Stimulated activated CD8-positive, alpha-beta memory T cell treated with anti-CD3 and anti-CD28 coated beads, Interleukin-7, amount 100 ng/mL, for 1 hour (primary cell): ENCODE measurements at places on chromosomes 1 and 21.

DNA sequence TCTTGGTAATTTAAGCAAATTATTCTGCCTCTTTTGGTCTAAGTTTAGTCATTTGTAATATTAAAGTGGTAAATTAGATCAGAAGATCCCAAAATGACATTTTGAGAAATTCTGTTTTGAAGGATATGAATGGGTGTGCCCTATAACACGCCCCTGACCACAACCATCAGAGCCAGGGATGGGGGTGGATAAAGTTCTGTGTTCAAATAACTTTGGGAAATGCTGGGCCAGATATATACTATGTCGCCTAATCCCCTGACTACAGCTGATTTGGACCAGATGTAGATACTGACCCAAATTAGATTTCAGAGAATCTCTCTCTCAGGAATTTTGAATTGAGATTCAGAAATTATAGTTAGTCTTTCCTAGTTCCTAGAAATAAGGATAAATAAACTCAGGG is 21.2 kb upstream of the EDEM3 start:
- DNase-seq = no peak

DNA sequence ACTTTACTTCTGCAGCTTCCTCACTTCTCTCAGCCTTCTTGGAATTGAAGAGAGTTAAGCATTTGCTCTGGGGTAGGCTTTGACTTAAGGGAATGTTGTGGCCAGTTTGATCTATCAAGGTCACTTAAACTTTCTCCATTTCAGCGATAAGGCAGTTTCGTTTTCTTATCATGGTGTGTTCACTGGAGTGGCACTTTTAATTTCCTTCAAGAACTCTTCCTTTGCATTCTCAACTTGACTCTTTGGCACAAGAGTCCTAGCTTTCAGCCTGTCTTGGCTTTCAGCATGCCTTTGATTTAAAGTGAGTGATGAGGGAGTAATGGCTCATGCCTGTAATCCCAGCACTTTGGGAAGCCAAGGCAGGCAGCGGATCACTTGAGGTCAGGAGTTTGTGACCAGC is 38.7 kb downstream of the HS2ST1 start:
- DNase-seq = no peak

- DNase-seq = no peak
These were observed 15.1 kb upstream of the DR1 start for GRCh38 chr1:93330617-93331016.

DNA sequence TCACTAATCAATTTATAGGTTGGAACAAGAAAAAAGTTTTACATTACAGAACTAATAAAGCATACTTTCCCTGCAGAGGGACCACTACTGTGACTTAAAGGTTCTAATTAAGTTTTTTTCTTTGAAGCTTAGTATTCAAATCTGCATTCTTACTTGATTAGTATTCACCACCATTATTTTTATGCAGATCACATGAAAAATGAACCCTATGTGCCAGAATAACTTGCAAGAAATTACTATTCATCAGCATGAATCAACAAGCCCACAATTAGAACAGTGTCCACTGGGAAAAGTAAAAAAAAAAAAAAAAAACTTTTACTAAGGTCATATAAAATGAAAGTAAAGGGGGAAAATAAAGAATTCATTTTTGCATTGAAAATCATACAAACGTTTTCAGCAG is 90.8 kb downstream of the SMYD3 start:
- DNase-seq = no peak

DNA sequence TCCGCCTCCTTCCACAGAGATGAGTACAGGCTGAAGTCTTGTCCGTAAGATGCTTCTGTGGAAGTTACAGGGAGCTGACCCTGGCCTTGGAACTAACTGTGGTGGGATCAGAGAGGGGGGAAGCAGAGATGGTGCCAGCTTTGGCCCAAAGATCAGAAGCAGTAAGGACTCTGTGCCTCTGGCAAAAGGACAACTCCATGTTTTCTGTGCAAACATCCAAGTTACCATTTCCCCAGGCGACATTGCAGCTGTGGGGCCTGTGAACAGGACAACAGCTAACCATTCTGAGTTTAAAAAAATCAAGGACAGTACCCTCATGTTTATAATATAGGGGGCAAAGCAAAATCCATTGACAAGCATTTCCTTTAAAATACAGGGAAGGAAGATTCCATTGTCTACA is 38.4 kb downstream of the TEX35 start:
- no peak for DNase-seq

DNA sequence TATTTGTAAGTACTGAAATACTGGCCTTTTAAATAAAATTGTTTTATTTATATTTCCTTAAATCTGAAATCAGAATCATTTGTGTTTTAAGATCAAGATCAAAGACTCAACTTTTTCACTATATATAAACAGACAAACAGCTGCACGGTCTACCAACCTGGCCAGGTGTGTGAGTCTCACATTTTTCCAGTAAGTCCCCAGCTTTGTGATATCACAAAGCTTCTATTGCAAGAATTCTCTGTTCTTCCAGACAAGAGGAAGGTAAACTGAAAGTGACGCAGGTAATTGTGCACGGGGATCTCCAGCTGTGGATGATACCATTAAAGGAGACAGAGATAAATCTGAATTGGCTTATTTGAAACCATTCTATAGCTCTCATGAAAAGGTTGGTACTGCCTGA is 41.2 kb upstream of the CYP2J2 start:
- DNase-seq = no peak

DNA sequence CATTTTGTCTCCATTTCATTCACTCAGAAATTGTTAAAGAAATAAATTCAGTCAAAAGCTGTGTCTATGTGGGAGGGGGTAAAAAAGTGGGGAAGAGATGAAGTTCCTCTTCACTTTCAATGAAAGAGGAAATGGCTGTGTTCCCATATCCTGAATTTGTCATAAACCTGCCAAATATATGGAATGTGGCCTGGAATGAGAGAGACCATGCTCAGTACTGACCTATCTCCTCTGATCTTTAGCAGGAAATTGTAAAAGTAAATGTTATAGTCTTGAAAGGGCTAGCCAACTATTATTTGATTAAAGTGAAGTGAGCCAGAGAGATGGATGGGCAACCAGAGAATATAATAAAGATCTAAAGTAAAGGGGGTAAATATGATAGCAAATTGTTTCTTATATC is 130.3 kb upstream of the C21orf91 start:
- DNase-seq = no peak

DNA sequence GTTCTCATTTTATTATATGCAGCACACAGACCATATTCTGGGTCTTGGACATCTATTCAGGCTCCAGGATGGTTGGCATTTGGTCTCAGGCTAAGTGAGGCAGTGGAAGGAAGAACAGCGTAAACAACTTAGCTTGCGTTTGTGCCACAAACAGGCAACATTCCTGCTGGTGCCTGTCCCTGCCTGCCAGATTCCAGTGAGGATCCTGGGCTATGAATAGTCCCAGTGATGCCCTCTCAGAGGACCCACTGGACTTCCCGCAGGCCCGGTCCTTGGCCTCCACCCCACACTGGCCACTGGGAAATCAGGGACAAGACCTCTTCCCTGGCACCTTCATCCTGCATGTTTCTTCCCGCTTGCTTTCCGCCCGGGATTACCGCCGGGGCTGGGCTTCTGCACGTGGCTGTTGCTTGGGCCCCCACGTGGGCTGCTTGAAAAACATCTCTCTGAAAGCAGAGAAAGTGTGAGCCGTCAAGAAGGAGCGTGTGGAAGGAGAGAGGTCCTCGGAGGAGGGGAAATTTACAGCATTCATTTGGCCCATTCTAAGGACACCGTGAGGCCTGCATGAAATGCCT is 145.1 kb upstream of the WNT4 start:
- no peak for DNase-seq

GRCh38 chr1:223716302-223716862 is 4.0 kb downstream of the CAPN2 start:
- no peak for DNase-seq

GRCh38 chr1:237398751-237399150 is 356.8 kb downstream of the RYR2 start:
- no peak for DNase-seq

DNA sequence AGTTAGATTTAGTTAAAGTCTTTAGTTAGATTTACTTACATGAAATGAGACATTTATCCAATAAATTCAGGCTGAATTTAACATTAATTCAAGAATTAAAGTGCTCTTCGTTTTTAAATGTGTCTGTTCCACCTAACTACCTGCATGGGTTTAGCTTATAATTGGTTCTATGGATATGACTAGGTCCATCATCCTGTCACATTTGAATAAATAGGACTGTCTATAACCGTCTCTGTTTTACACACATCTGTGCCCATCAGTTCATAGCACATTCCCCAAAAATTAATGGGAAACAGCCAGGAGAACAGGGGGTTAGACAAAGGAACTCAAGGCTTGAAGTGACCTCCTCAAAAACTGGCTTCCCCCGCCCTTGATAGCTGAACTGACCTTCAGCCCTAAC is 219.6 kb downstream of the MRPL39 start:
- DNase-seq = no peak

DNA sequence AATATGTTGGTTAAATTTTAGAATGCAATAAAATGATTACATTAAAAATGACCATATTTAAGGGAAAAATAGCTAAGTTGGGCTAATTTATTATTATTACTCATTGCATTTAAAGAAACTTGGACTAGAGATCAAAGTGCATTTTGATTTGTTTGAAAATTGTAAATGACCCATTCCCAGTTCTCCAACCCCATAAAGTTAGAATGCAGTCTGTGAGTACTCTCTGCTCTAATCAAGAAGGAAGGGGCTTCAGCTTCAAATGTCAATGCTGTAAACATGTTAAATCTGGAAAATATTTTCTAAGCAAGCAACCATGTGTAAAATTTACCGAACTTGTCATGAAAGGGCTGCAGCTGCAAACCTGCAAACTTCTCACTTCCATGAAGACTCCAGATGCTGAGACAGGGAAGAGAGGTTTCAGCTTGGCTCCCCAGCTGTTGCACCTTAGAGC is 232.7 kb downstream of the TTLL7 start:
- DNase-seq = no peak

DNA sequence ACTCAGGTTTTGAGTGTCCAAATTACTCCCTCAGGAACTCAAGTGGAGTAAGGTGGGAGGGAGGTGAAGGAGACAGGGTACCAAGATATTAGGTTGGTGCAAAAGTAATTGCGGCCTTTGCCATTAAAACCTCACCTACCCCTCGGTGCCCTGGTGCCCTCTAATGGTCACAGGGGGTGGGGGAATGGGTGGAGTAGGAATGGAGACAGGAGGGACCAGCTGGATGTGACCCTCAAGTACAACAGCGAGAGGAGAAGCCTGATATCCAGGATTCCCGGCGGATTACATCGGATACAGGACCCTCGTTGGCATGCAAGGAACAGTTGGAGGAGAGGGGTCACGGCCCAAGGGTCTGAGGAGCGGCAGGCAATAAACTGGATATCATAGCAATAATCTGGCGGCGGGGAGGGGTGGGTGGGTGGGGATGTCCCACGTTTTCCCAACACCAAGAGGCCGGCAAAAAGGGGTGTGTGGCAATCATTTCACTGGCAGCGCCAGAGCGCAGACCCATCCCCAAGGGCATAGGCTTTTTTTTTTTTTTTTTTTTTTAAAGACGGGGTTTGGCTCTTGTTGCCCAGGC is 4.3 kb upstream of the ZBTB7B start:
- no peak for DNase-seq

- DNase-seq = no peak
These were observed 105.5 kb upstream of the TARDBP start for GRCh38 chr1:10906866-10907519.

- DNase-seq = no peak
These were observed 7.1 kb upstream of the IVNS1ABP start for GRCh38 chr1:185324118-185324517.

GRCh38 chr21:40696246-40696645 is 150.7 kb downstream of the DSCAM start:
- DNase-seq = no peak

GRCh38 chr1:88398338-88398737 is 285.7 kb upstream of the PKN2 start:
- no peak for DNase-seq

GRCh38 chr1:118190561-118190960 is 5.5 kb upstream of the SPAG17 start:
- DNase-seq = no peak

- no peak for DNase-seq
These were observed 53.8 kb downstream of the PRDM2 start for GRCh38 chr1:13753636-13754402.

- DNase-seq = no peak
These were observed 200.7 kb upstream of the POU3F1 start for GRCh38 chr1:38246955-38247952.
